Stimulated activated CD8-positive, alpha-beta memory T cell treated with anti-CD3 and anti-CD28 coated beads, Interleukin-4, amount 100 ng/mL, for 1 hour (primary cell): ENCODE measurements at places on chromosomes 7 and 10.

GRCh38 chr7:50273301-50273700, 31.2 kb upstream of the IKZF1 start:
- DNase-seq, result no peak

DNA sequence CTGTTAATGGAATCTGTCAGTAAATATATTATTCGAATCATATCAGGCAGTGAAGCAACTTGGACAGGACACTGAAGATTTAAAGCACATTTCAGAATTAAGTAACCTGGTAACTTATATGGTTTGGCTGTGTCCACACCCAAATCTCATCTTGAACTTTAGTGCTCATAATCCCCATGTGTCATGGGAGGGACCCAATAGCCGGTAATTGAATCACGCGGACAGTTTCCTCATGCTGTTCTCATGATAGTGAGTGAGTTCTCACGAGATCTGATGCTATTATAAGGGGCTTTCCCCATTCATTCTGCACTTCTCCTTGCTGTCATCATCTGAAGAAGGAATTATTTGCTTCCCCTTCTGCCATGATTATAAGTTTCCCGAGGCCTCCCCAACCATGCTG, 83.2 kb upstream of the COL1A2 start:
- DNase-seq, result no peak

DNA sequence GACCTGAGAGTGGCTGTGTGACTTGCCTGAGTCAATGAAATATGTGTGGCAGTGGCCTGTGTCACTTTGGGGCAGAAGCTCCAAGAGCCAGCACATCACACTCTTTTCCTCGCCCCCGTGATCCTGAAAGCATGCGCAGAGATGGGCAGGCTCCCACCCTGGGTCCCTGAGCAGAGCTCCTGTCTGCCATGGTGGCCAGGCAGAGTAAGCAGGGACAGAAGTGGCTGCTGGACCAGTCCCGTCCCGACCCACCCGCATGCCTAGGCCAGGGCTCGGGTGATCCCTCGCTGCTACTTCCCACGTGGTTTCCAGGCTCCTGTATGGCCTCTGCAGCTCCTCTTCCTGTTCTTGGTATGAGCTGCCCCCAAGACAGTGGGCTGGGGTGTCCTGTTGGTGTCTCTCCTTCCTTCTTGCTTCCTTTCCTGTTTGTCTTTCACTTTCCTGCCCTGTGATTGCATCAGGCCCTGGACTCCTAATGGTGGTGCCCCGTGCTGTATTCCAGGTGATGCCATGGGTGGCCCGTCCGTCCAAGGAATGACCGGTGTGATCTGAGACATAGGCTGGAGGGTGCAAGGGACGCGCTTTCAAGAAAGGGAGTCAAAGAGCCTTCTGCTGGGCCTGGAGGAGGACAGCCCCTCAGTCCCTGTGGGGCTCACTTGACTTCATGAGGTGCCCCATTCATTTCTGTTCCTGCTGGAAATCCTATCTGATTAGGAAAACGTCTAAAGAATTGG, 71.4 kb upstream of the SHH start:
- no peak for DNase-seq

DNA sequence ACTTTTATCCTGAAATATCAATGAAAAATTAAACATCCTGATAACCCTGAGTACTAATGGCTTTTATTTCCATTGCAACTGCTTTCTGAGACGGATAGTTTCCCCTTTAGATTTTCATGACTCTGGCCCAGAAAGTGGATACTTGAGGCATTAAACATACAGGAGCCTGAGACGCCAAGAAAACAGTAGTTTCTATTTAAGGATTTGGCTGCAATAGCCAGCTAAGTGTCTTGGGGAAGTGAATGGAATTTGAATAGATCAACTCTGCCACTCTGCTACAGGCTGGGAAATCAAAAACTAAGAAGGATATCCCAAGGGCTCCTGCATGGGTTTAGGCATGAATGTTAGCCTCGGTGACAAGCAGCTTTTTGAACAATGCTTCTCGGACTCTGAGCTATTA, 24.7 kb upstream of the GPAM start:
- no peak for DNase-seq

GRCh38 chr7:43849047-43849446, 20.3 kb downstream of the MRPS24 start:
- no peak for DNase-seq

- DNase-seq, result no peak
Observed at GRCh38 chr7:107924841-107925504, 34.0 kb downstream of the DLD start.

DNA sequence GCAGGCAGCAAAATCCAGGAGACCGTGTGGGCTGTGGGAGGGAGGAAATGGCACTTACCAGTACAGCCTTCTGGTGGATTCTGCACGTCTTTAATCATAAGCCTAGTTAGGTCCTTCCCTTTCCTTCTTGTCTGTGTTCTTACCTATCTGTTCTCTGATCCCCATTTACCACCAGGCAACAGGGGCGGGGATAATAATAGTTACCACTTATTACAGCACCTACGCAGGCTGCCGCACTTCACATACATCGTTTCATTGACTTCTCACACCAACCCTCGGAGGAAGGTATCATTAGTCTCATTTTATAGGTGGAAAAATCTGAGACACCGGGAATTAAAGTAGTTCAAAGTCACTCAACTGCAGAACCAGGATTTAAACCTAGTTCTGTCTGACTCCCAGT, 4.5 kb upstream of the EPHA1 start:
- no peak for DNase-seq

DNA sequence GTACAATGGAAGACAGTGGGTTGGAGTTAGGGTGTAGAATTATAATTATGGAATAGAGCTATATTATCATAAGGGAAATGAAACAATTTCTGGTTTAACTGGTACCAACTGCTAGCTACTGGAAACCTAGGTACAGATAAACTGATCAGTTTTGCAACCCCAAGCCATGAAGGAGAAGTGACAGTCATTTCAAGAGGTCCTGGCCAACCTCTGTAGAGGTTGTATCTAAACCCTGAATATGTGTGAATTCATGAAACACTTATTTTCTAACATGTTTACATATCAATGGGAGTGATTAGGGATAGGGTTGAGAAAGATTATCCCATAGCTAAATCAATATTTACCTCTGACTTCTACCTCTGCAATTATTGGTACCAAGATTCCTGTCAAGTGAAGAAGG, 29.9 kb upstream of the CC2D2B start:
- no peak for DNase-seq

GRCh38 chr7:116443101-116443523, 56.4 kb upstream of the CAV2 start:
- DNase-seq, result no peak

DNA sequence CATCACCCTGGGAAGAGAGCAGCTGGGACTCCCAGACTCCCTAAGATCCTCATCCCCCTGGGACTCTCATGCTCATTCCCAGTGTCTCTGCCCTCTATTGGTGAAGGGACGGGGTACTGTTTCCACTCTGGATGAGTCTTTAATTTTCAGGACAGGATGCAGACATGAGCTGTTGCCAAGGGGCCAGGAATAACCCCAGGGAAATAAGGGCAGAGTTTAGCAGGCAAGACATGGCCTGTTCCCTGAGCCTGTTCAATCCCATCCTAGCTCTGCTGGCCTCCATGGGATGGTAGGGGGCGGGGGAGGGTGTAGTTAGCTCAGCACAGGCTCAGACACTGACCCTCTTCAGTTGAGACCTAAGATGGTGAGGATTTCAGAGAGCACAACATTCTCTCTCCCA, 14.0 kb downstream of the C10orf105 start:
- DNase-seq, result no peak

DNA sequence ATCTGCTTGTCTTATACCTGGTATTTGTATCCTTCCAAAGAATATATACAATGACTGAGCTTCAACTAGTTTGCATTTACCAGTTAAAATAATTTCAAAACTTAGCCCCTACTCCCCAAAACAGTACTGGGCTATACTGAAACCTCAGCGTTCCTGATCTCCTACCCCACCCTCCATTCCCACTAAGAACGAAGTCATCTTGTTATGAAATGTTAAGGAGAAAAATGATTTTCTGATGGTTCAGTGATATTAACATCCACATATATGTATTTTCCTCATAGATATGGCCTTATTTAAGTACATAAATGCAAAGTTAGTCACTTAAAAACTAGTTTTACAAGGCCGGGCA, 28.9 kb upstream of the ANAPC16 start:
- no peak for DNase-seq

DNA sequence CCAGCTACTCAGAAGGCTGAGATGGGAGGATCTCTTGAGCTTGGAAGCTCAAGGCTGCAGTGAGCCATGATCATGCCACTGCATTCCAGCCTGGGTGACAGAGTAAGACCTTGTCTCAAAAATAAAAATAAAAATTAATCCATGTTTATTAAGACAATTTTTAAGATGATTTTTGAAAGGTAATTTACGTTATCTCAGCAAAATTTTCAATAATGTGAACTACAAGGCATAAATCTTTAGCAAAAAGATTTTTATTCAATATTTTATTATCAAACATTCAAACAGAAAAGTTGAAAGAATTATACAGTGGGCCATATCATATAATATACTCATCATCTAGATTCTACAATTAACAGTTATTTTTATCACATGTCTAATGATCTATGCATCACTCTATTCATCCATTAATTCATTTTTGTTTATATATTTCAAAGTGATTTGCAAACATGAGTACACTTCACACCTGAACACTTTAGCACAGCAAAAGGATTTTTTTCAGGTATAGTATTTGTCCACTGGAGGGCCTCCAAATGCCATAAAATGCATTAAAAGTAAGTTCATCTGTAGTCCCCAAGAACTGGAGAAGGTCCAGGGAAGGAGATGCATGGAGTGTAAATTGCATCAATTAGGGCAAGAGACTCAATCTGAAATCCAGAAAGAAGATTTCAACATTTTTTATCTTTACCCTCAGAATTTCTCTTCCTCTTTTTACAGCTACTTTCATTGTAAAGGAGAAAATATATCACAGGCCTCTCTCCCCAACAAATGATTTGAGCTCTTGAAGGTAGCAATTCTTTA, 38.6 kb upstream of the RSBN1L start:
- DNase-seq, result no peak

GRCh38 chr7:82036146-82036886, 266.5 kb upstream of the HGF start:
- no peak for DNase-seq
